Lower leg skin (tissue), 4 donors: ENCODE measurements at places on chromosomes 12 and 14.

DNA sequence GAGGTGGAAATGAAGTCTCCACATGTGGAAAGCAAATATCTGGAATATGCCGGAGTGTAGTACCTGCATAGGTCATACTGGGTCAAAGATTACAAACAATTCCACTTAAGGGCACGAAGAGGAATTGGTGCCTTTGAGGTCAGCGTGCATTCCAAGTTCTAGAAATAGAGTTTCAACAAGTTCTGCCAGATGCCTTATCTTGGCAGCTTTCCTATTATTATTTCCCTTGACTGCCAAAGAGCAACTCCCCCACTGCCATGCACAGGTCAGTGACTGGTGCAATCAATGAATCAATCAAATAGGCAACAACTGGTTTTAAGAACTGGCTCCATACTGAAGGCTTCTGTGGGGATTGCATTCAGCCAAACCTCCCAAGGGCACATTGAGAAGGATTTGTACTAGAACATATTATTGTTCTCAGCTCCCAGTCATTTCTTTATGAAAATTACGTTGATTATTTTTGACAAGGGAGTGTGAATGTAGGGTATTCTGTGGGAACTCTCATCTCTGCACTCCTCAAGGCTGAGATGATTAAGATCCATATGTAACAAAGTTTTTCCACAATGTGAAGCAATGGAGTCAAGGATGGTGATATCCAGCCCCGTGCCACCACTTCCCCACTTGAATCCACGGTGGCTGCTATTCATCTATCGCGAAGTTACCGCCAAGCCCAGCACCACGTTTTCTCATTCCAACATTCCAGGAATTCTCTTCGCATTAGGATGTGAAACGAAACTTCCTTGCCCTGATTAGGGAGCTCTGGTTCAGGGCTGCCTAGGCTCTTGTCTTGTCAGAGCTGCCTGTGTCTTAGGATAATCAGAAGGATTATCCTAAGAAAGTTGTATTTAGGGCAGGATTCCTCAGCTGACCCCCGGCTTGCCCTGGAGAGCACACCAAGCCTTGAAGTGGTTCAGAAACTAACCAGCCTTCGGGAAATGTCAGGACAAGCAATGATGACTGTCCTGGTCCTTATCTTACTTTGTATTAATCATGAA, 115.1 kb upstream of the PCED1B start:
- DNase-seq, result no peak

DNA sequence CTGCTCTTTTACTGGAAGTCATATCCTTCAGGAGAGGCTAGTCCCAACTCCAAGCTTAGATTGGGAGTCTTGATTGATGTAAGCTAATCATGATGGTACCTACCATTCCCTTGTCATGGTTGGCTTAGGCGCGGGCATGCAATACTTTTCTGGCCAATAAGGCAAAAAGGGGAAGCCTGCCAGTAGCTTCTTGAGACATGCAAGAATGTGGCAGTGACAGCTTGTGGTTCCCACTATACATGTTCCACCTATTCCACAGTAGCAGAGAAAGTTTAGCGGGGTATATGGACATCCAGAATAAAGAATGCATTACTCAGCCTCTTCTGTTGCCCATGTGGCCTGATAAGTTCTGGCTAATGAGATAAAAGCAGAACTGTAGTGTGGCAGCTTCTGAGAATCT, 55.0 kb downstream of the AP5M1 start:
- DNase-seq, result no peak

GRCh38 chr14:99472937-99473336, 7.7 kb downstream of the SETD3 start:
- DNase-seq, result no peak

GRCh38 chr12:5807090-5807414, 138.0 kb downstream of the ANO2 start:
- DNase-seq, result no peak

- DNase-seq, result no peak
Measured at GRCh38 chr12:127779301-127780045, 487.5 kb upstream of the TMEM132C start.

DNA sequence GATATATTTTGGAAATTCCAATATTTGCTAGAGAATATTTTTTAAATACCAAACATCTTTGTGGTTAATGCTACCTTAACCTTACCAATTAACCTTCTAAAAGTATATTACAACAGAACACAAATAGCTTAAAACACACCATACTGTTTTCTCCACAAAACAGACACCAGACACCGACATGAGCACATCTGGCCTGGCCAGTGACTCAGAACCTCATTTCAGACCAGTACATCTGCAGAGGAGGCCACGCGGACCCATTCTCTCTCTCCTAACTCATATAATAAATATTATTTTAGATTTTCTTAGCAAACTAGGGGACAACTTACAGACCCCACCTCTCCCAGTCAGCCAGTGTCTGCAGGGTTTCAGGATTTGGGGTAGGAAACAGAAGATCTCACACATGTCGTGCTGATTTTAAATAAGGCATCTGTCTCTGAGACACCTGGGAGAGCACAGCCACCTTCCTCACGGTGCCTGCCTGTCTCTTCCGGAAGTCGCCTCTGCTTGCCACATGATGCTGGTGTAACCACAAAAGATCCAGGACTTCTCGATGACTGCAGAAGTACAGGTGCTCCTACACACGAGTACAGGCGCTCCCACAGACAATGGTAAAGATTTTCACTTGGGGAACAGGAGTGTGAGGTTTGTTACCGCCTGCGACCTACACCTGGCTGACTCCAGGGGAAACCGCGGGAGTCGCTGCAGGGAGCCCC, 9.7 kb upstream of the ANKLE2 start:
- DNase-seq, result no peak

GRCh38 chr14:29102996-29103395, 336.4 kb downstream of the FOXG1 start:
- no peak for DNase-seq

GRCh38 chr12:47805417-47805816, 14.3 kb downstream of the HDAC7 start:
- DNase-seq, result no peak

DNA sequence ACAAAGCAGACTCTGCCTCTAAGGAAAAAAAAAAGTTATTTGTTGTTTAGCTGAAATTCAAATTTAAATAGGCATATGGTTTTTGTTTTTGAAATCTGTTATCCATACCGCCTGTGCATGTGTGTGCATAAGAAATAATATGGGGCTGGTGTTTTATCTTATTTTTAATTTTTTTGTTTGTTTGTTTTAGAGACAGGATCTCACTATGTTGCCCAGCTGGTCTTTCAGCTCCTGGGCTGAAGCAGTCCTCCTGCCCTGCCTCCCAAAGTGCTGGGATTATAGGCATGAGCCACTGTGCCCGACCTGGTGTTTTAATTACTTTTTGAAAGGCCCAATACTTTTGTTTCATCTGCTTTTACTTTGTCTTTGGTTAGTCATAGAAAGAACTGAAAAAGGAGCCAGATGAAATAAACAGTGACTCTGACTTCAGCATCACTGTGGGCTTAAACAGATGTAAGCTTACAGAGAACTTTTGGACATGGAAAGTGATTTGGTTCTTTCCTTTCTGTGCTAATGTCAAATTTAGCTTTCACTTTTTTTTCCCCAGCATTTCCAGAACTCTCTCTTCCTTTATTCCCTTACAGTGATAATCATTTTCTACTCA, 37.2 kb downstream of the SUPT16H start:
- DNase-seq, result no peak

GRCh38 chr12:6703631-6704030, 3.0 kb upstream of the PIANP start:
- no peak for DNase-seq

- DNase-seq, result no peak
Measured at GRCh38 chr12:45582986-45583659, 146.4 kb upstream of the ARID2 start.

DNA sequence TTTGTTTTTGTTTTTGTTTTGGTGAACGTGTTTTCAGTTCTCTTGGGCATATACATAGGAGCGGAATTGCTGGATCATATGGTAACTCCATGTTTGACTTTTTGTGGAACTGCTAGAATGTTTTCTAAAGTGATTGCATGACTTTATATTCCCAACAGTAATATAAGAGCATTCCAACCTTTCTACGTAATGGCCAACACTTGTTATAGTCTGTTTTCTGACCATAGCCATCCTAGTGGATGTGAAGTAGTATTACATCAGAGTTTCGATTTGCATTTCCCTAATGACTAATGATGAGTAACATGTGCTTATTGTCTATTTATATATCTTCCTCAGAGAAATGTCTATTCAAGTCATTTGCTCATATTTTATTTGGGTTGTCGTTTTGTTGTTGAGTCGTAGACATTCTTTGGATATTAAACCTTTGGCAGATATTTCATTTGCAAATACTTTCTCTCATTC, 268.7 kb downstream of the AEBP2 start:
- no peak for DNase-seq

GRCh38 chr14:93271111-93271510, 61.7 kb downstream of the BTBD7 start:
- DNase-seq, result no peak

- peak; percentile 63 for DNase-seq
Measured at GRCh38 chr12:3596703-3597415, 105.9 kb downstream of the PRMT8 start.

GRCh38 chr14:101025696-101026095, 122.2 kb upstream of the RTL1 start:
- no peak for DNase-seq

- DNase-seq, result no peak
Measured at GRCh38 chr12:88889326-88890110, 309.2 kb upstream of the KITLG start.

DNA sequence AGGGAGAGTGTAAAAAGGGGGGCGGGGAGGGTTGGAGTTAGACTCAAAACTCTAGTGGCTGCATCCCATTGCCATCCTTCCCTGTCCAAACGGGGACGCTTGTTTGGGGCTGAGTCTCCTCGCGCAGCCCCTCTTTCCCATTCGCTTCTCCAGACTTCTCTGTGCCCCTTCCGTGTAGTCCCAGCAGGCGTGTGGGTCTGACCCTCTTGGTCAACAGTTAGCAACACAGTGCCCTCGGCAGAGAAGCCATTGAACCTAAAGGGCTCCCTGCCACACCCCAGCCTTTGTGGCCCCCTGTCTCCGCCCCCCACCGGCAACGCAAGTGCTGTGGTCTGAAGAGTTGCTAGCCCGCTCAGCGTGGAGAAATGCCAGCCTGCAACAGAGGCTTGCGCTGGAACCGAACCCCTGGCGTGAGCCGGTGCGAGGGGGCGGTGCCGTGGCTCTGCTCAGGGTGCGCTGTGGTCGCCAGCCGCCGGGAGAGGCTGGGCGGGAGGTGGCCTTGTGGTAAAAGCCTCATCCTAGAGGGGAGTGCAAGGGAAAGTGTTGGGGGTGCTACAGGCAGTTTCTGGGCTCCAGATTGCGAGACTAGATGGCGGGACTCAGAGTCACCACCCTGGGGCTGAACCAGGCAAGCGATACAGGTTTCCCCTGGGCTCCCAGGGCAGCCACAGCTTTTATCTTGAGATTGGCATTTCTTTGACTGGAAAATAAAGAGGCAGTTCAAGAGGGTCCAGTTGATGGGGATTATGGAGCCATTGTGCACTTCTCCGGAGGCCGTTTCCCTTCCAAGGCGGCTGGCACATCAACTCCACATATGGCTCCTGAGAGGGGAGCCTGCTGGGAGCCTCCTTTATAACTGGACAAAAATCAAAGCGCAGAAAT, 2.1 kb downstream of the PLXNC1 start:
- DNase-seq, result no peak

GRCh38 chr14:55129428-55130195, 560 bp downstream of the LGALS3 start:
- peak; percentile 95 for DNase-seq

DNA sequence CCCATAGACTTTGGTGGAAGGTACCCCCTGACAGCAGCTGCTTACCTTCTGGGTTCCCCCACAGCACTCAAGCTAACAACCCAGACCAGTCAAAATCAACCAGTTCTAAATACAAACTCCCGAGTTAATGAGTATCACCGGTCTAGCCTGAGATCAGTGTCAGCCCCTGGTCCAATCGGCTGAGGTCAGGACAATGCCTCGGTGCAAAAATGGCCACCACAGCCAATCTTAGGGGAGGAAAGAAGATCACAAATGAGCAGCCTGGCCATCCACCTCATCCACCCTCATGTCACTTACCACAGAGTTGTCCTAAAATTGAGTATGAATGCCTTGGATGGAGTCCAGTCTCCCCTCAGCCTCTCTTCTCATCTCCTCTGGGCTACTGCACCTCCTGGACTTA, 128.5 kb downstream of the PHETA1 start:
- DNase-seq, result no peak

DNA sequence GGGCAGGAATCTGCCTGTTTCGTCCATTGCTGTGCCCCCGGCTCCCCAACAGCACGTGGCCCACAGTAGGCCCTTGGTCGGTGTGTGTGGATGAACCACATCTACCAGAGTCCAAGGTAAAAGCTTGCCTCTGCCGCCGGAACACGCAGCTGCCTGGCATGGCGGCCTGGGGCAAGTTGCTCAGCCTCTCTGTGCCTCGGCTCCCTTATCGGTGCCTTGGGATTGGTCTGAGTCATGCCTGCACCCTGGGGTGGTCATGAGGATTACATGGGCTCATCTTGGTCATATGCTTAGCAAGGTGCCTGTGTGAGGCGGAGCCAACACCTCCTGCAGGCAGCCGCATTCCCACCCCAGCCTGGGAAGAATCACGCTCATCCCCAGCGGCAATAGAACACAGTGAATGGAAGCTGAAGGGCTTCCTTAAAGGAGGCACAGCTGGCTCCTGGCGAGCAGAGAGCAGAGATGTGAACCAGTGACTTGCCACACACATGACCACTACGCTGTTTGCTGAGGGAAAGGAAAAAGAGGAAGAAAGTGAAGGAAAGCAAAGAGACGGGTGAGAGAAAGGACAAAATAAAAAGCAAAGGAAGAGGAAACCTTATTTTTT, 5.5 kb upstream of the SCARB1 start:
- DNase-seq, result peak; percentile 38

- no peak for DNase-seq
Measured at GRCh38 chr14:66143387-66144112, 342.6 kb upstream of the CCDC196 start.

GRCh38 chr12:76259660-76260389, 88.4 kb downstream of the BBS10 start:
- DNase-seq, result peak; percentile 60

DNA sequence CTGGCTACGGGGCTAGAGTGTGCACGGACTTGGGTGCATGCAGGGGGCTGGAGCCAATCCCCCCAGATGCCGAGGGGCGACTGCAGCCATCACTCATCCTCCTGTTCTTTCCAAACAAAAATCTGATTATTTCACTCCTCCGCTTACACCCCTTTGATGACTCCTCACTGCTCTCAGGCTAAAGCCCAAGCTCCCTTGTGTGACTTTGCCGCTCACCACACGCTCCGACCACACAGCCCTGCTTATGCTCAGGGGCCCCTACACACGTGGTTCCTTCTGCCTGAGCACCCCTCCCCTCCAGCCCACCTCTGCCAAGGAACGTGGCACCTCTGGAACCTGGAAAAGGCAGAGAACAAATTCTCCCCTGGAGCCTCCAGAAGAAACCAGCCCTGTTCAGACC, 13.7 kb downstream of the CHFR start:
- DNase-seq, result no peak

- DNase-seq, result peak; percentile 90
Measured at GRCh38 chr12:30795410-30796312, 40.9 kb upstream of the CAPRIN2 start.

DNA sequence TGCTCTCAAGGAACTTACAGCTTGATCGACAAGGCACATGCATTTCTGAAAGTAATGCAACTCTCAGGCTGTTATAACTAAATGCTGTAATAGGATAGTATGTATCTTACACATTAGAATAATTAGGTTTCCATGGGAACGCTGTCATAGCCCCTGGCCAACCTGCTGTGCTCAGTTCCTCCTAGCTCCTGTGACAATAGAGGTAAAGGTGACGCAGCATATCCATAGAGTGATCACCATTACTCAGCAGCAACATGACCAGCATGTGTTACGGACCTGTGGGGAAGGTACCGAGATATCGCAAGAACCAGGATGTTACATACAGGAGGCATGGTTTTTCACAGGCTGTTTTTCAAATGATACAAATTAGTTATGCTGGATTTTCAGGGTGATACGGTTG, 150.7 kb downstream of the CAND1 start:
- no peak for DNase-seq
